ENCODE measurements at places on chromosomes 1 and 21.

DNA sequence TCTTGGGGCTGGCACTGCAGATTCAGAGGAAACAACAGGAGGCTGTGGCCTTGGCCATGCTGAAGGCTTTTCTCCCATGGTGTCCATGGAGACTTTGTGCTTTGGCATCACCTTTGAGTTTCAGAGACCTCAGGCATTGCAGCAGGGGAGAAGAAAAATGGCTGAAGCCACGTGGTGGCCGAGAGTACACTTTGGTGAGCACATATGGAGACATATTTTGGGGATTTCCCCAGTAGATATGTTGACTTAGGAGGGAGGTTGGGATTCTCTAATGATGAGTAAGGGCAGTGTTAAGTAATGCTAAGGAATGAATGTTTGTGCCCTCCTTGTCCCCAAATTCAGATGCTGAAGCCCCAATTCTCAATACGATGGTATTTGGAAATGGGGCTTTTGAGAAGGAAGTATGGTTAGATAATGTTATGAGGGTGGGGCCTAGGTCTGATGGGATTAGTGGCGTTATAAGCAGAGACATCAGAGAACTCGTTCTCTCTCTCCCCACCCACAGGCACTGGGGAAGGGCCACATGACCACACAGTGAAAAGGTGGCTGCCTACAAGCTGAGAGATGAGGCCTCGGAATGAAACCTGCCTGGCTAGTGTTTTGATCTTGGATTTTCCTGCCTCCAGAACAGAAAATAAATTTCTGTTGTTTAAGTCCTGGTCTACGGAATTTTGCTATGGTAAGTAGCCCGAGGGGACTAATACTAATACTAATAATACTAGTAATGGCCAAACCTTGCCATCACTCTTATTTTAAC is 98.6 kb downstream of the TBX19 start:
- DNase-seq, result no peak

DNA sequence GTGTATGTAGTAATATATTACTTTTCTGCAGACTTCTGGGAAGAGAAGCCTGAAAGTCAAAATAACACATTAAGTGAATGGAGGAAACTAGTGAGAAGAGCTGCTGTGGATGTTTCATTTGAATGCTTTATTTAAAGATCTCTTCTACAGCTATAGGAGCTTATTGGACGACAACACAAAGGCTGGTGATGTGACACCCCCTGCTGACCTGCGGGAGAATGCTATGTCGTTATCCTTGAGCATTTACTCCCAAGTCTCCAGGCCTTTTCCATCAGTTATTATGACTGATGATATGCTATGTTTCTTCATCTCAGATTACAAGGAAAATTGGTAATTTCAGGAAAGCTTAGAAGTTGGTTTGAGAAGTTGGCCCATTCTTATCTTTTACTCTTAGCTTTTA is 22.3 kb upstream of the PLA2G4A start:
- no peak for DNase-seq

DNA sequence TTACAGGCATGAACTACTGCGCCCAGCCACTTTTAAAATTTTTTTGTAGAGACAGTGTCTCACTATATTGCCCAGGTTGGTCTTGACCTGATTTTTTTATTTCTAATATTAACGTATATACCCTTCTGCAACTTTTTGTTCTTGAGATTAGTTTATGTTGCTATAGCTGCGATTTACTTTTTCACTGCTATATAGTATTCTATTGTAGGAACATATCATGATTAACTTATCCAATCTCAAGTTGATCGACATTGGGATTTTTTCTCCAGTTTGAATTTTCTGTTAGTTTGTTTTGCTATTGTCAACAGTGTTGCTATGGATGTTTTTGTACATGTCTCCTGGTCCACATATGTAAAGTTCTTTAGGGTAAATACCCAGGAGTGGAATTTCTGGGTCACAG is 35.4 kb downstream of the WASF2 start:
- DNase-seq, result no peak

GRCh38 chr1:61434276-61434675 is 290.7 kb downstream of the TM2D1 start:
- no peak for DNase-seq

DNA sequence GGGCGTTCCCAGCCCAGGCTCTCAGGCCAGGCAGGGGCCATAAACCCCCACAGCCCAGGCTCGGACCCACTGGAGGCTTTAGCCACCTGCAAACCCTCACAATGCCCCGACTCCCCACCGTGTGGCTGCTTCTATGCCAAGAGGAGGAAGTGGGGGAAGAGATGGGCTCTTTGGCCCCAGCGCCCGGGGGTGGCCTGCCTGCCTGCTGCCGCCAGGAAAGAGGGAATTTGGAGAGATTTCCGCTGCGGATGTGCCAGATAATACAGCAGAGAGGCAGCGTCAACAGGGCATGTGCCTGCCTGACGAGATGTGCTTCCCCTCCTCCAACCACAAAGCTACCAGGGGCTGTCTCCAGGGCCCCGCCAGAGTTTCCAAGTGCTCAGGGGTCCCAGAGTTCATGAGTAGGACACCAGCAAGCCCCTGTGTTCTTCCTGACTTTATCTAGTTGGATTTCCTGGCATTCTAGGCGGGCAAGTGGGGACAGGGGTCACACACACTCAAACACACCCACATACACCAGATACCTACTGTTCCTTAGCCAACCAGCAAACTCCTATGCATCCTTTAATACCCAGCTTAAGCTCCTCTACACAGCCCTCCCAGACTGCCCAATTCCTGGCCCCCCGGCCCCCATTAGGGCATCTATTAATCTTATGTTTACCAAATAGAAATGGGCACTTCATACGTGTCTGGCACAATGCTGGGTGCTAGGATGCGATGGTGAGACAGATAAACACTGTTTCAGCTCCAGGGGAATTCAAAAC is 14.1 kb downstream of the EPHA2 start:
- no peak for DNase-seq

GRCh38 chr1:21149855-21150432 is 26.8 kb downstream of the EIF4G3 start:
- DNase-seq, result no peak

GRCh38 chr1:222828939-222829338 is 14.1 kb downstream of the DISP1 start:
- no peak for DNase-seq

- DNase-seq, result no peak
Observed at GRCh38 chr1:198637157-198637556, 1.7 kb upstream of the PTPRC start.

- DNase-seq, result no peak
Observed at GRCh38 chr21:27382404-27382803, 415.5 kb upstream of the ADAMTS5 start.

GRCh38 chr21:31732597-31733550 is 956 bp upstream of the SCAF4 start:
- DNase-seq, result no peak

- no peak for DNase-seq
Observed at GRCh38 chr1:194227161-194227560, 1040.7 kb upstream of the B3GALT2 start.

- no peak for DNase-seq
Observed at GRCh38 chr1:48785869-48786268, 9.2 kb upstream of the BEND5 start.

- no peak for DNase-seq
Observed at GRCh38 chr1:74012583-74012982, 185.4 kb downstream of the LRRIQ3 start.

DNA sequence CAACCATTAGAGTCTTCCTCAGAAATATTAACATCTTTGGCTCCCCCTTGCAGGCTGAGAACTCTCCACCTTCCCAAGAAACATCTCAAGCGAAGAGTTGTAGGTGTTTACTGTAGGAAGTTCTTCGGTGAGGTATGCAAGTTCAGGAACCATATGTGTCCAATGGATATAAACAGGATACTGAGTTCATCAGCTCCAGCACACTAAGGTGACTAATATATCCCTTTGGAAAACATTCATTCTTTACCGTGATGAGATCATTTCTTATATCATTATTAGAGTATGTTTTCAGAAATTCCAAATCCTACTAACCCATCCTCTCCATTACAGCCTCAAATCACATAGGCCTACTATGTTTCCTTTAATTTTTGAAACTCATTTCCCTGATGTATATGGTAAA is 37.3 kb upstream of the PRMT6 start:
- no peak for DNase-seq

DNA sequence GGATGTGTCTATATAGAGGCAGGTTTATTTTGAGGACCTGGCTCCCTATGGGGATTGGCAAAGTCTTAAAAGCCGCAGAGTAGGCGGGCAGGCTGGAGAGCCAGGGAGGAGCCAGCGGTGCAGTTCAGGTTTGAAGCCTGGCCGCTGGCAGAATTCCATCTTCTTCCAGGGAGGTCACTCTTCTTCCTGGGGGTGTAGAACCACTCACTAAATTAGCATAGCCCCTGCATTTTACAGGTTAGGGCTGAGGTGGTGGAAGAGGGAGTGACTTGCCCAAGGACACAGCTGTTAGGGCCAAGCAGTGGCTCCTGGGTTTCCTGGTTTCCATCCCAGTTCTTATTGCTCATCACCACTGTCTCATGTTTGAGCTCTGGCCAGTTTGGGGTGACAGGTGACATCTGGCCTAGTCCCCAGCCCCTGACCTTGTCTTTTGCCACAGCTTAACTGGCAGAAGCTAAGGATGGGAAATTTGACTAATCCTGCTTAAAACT is 1.4 kb downstream of the PINK1 start:
- DNase-seq, result no peak
